ENCODE measurements at places on chromosomes 5 and 9.

- no peak for DNase-seq
Observed at GRCh38 chr9:16611001-16611400, 259.5 kb downstream of the BNC2 start.

GRCh38 chr5:41093803-41094202 lies 22.7 kb upstream of the MROH2B start:
- no peak for DNase-seq

DNA sequence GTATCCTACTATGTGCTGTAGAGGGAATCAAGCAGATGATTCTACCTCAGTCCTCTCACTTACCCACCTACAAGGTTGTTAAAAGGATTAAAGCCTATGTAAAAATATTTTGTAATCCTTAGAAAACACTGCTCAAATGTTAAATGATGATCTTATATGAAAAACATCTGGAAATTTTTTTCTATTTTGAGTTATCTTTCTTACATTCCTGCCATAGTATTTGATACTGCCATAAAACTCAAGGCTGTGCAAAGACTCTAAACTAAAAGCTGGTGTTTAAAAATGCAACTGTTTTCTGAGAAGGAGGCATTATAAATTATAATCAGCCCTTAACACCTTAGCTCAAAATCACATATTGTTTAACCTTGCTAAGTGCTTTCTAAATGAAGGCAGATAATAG lies 474.2 kb downstream of the PRELID2 start:
- DNase-seq: no peak

GRCh38 chr5:128271859-128272464 lies 188.4 kb downstream of the SLC12A2 start:
- DNase-seq: no peak

DNA sequence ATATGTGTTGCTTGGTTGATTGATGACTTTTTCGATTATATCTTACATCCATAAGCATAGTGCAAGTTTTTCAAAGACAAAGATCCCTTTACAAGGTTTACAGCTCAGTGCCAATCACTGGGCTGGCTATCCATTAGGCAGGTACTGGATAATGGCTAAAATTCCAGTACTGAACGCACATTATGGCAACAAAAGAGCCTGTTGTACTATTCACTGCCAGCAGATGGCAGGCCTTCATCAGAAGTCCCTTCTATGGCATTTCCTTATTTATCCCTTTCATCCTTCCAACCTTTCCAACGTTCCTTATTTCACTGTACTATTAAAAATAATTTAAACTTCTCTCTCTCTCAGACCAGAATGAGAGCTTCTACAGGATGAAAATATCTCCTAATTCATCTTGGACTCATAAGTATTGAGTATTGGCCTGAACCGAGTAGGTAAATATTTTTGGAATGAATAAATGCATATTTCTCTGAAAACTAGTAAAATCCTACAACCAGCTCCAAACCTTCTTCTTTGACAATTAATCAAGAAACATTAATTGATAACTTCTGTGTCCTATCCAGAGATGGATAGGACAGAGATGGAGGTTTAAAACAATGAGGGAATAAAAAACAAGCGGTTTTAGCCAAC lies 6.7 kb upstream of the WNT8A start:
- DNase-seq: peak; percentile 36
